ENCODE measurements at places on chromosomes 1 and 21.

- no peak for DNase-seq
Measured at GRCh38 chr1:211017075-211017718, 116.8 kb downstream of the KCNH1 start.

GRCh38 chr1:83113652-83114051 lies 885.3 kb downstream of the TTLL7 start:
- no peak for DNase-seq

DNA sequence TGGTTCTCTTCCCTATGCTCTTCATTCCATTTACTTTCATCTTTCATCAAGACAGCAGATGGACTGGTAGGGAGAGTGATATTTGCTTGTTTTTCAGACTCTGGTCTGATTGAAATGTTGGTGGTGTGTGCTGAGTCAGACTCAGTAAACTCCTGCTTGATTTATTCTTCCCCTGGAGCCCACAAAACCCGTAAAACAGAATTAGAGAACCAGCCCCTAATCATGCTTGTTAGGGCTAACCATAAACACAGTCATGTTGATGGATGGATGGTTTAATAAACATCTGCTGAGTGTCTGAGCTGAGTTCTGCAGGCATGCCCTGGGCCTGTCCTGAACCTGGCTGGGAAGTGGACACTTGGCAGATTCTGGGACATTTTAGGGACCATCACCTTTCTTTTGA lies 24.8 kb downstream of the NOS1AP start:
- no peak for DNase-seq

- DNase-seq = no peak
Measured at GRCh38 chr1:109309347-109309746, 2.5 kb upstream of the MYBPHL start.

- no peak for DNase-seq
Measured at GRCh38 chr1:25804244-25804963, 4.4 kb downstream of the SELENON start.

DNA sequence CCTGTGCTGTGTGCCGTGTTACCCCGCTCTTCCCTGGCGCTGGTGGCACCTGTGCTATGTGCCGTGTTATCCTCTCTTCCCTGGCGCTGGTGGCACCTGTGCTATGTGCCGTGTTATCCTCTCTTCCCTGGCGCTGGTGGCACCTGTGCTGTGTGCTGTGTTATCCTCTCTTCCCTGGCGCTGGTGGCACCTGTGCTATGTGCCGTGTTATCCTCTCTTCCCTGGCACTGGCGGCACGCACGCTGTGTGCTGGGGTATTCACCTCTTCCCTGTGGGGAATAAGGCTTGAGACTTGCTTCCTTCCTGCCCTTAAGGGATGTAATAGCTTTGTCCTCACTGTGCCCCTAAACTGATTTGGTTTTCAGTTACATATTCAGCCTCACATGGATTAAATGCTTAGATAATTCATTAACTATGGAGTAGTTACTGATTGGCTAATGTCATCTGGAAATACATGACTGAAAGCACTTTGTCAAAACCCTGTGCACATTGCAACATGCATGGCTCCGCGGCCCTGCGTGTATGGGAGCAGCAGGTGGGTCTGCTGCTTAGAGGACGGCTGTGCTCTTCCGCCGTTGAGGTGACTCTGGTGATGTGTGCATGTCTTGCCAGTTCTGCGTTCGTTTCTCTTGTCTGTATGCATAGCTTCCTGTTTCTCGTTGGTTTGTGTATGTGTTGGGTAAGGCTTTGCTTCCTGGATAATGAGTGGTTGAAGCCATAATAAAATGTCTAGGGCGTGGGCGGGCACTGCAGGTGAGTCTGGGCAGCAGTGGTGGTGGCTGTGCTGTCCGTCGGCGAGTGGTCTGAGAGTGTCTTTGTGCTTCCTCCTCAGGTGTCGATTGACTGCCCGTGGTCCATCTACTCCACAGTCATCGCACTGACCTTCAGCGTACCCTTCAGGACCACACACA lies 17.9 kb upstream of the PWP2 start:
- DNase-seq = no peak

GRCh38 chr21:45386728-45387371 lies 18.1 kb upstream of the COL18A1 start:
- no peak for DNase-seq

Data from substantia nigra (tissue), 51 donors.